ENCODE measurements at places on chromosomes 11 and 22.

GRCh38 chr11:11011617-11012016 is 153.8 kb upstream of the ZBED5 start:
- no peak for DNase-seq

- DNase-seq = no peak
Observed at GRCh38 chr11:87589082-87589481, 551.3 kb downstream of the TMEM135 start.

GRCh38 chr11:38006466-38006865 is 1408.4 kb upstream of the RAG2 start:
- no peak for DNase-seq

DNA sequence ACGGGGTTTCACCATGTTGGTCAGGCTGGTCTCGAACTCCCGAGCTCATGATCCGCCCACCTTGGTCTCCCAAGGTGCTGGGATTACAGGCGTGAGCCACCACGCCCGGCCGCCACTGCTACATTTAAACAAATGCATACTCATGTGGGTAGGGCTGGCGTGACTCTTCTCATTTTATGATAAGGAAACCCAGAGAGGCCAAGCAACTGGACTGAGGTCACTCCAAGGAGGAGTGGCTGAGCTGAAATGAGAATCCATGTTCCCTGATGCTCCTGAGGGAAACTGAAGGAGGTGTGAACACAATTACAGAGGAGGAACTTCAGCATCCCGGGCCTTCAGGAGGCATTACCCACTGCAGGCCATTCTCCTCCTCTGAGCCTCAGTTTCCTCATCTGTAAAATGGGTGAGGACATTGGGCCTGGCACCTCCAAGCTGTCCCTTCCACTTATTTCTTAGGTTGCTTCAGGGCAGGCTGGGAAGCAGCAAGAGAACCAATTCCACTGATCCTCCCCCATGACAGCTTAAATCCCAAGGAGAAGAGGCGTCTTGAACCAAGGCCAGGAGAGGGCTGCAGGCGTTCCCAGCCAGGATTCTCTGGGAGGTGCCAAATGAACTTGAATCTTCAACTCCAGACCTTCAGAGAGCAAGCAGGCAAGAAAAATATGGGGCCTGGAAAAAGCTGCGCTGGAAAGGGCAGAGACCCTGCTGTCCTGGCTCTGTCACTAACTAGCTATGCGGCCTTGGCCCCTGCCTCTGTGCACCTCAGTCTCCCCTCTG is 2.9 kb downstream of the TST start:
- DNase-seq = no peak

DNA sequence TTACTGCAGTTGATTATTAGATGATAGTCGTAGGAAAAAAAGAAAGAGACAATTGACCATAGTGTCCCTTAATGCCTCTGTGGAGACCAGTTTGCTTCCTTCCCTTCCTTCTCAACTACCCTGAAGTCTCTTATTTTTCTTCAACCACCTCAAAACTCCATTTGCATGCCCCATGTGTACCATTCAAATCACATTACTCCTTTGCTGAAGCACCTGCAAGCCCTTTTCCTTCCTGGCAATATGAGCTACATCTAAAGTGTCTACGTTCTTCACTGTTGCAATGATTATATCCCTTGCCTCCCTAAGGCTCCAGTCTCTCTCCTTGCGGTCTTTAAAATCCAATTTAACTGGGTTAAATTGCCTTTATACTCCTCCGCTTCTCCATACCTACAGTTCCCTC is 867.4 kb upstream of the API5 start:
- DNase-seq = no peak

GRCh38 chr22:46609724-46610201 is 10.4 kb upstream of the GRAMD4 start:
- no peak for DNase-seq

- DNase-seq = peak; percentile 62
Observed at GRCh38 chr11:107898270-107898669, 30.0 kb upstream of the RAB39A start.

DNA sequence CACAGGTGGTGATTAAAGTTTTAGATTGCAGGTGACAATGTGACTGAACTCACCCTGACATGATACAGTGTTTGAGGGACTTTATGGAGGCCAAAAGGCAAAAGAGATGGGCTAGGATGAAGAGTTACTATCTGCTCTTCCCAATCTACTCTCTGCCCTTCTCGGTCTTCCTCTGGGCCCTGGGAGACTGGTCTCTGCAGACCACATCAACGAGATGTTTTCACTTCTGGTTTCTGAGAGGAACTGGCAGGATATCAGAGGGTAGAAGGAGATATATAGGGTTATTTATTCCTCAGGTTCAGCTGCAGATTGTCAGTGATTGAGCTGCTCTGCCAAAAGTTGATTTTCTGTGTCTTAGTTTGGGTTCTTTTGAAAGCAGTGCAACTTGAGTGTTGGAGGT is 32.4 kb upstream of the CD44 start:
- peak; percentile 60 for DNase-seq

DNA sequence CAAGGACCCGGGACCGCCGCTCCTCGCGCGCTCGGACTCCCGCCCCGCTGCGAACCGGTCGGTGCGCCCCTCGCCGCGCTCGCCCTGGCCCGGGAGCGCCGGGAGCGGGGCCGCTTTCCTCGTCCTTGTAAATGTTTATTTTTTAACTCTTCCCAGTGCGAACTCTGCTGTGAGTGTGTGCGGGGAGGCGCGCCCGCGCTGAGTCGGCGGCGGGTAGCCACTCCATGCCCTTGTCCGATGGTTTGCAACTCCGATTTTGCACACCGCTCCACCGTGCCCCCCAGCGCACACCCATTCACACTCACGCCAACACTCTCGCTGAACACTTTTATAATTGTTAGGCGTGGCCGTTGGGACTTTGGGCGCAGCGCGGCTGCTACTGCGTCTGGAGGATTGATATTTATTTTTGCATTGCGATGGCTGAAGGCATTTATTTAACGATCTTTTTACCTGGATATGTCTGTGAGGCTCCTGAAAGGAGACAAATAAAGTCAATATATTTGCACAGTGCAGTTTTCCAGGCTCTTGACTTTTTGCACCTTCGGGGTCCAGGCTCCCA is 1.0 kb downstream of the C11orf96 start:
- DNase-seq = no peak

DNA sequence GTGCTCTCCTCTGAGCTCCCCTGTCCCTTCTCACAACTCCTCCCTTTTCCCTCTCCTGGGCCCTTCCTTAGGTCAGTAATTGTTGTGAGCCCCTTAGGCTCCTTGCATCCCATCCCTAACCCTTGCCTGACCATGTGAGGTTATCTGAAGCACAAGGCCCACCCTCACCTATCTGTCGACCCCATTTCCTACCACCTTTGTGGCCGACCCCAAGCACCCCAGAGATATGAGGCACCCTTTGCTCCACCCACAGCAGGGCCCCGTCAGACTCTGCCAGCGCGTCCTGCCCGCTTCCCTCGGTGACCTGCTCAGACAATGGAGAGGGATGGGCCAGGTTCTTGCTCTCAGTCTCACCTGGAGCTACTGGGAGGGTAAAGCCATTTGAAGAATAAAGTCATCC is 1.3 kb downstream of the GNG3 start:
- peak; percentile 35 for DNase-seq

DNA sequence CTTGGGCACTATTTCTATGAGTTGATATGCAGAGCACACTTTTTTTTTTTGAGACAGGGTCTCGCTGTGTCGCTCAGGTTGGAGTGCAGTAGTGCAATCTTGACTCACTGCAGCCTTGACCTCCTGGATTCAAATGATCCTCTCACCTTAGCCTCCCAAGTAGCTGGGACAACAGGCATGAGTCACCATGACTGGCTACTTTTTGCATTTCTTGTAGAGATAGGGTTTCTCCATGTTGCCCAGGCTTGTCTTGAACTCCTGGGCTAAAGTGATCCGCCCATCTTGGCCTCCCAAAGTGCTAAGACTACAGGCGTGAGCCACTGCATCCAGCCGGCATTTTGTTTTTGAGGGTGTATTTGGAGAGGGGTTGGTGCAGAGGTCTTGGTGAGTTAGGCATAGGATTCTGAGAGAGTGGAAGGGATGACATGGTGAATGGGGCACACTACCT is 29.9 kb upstream of the MTCH2 start:
- no peak for DNase-seq

DNA sequence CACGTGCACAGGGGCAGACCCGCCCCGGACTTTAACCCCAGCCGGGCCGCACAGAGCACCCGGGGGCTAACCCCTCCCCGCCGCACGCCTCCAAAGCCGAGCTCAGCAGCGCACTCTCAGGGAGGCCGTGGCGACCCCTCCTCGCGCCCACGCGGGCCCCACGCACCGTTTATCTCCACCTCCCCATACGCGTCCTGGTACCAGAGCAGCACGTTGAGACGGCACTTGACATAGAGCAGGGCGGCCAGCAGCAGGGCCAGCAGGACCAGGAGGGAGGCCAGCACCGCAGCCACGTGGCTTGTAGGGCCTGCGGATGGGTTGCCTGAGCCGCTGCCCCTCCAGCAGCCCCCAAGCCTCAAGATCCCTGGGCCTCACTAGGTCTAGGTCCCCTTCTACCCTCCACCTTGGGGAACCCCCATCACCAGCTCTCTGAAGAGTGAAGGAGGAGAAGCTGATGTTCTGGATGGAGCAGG is 7.1 kb downstream of the SIGIRR start:
- DNase-seq = no peak

GRCh38 chr22:37400719-37401118 is 26.6 kb downstream of the ELFN2 start:
- DNase-seq = no peak

- DNase-seq = no peak
Observed at GRCh38 chr11:106031936-106032335, 9.9 kb upstream of the MSANTD4 start.

DNA sequence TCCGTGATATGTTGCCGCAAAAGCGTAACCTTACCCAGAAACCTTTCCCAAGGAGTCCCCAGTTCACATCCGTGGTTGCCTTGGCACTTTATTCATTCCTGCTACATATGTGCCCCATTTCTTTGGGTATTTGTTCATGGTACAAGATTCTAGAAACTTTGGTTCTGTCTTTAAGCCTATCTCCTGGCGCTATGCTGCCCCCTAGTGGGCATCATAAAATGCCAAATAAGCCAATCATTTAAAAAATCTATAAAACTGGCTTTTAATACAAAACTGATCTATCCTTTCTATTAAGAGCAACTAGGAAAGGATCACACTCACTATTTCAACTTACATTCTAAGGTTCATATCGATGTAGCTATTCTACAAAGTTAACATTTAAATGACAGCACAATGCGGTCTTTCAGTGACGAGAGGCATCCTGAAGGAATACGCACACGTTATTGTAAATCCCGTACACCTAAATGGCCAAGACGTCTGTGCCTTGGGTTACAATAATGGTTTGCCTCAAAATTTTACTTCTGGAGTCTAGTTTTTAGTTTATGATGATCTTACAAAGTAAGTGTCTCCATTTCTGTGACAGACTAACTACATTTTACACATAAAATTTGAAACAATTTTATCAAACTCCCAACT is 16.2 kb downstream of the PIWIL3 start:
- DNase-seq = peak; percentile 74

DNA sequence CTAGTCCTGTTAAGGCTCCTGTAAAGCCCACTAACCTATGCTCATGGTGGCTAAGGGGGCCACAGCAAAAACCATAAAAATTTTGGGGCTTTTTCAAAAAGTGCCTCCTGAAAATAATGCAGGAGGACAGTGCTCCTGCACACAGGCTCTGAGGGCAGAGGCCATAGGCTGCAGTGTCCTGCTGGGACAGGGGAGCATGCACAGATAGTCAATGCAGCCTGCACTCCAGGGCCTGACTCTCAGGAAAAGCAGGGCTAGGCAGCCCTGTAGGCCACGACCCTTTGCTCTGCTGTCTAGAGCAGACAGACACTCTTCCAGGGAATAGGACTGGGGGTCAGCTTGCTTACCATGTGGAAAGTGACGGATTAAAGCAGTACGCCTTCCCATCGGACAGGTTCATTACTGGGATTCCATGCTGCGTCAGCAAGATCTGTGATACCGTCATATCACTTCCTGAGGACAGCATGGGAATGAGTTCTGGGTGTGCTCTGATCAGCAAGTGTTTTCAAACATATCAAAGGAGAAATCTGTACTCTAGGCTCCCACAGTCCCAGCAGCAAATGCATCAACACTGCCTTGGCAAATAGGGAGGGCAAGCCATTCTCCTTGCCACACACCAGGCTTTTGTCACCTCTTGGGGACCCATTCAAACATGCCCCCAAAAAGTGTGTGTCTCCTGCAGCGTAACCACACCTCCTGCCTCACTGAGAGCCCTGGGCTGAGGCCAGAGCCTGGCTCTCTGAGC is 64.1 kb upstream of the CLTCL1 start:
- DNase-seq = no peak

- no peak for DNase-seq
Observed at GRCh38 chr11:19895776-19896175, 183.1 kb downstream of the NAV2 start.

GRCh38 chr11:17063171-17064002 is 14.1 kb downstream of the RPS13 start:
- peak; percentile 75 for DNase-seq

- DNase-seq = no peak
Observed at GRCh38 chr11:79336797-79337517, 103.9 kb downstream of the TENM4 start.

GRCh38 chr11:111063726-111064517 is 181.6 kb upstream of the POU2AF2 start:
- no peak for DNase-seq

DNA sequence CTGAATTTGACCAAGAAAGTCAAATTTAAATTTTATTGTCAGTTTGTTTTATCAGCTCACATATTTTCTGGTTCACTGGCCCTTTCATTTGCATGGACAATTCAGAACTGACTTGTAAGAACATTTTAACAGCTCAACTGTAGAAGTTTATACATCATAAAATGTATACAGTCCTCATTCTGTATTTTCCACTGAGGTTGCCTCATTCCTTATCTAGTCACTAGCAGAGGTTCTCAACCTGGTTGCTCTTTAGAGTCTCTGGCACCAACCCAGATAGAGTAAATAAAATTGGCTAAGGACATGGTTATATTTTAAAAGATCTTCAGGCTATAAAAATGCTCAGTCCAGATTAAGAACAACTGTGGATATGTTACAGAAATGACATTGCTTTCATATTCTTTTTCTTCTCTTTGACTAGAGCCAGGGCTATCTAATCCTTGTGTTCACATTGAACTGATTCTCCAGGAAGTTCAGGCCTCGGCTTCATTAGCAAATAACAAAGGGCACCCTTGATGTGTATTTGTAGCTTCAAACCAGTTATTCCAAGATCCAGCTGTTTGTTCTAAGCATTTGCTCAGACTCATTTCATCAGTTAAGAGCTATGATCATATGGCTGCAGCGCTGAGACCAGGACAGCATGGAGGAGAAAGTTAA is 782.5 kb downstream of the ETS1 start:
- no peak for DNase-seq

Data from suppressor macrophage (primary cell).